ENCODE measurements at places on chromosomes 5 and 9. TPM values are rescaled to one million over a fixed set of nuclear protein-coding genes. Genes with fewer than 3 reads are reported as not detected.

CCDC152 gene
- 0.80 TPM for total RNA-seq

OSMR gene
- 11.7 TPM for total RNA-seq

QRFP gene
- not detected for total RNA-seq

TMEM174 gene
- not detected for total RNA-seq

RASGRF2 gene
- 4.8 TPM for total RNA-seq

CDK9 gene
- 46.4 TPM for total RNA-seq

SCGB3A2 gene
- not detected for total RNA-seq

NPR2 gene
- 24.2 TPM for total RNA-seq

PHF24 gene
- 0.11 TPM for total RNA-seq

PCDHB9 gene
- 1.2 TPM for total RNA-seq

ALDH1A1 gene
- 20.7 TPM for total RNA-seq

GRCh38 chr5:20420991-20421595 is 433.1 kb upstream of the CDH18 start:
- DNase-seq = no peak

DNA sequence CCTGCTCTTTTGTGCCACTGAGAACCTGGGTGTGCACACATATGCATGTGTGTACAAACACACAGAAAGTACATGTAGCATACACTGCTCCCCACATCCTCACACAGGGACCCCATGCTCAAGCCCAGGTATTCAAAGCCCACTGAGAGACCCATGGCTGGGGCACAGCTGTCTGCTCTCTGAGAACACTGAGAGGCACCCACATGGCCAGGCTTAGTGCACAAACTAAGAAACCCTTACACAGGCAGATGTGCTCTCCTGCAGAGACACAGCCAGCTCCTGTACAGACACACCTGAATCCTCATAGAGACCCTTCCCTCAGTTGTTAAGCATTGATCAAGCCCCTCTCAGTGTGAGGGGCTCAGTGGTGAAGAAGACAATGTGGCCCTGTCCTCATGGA is 92.5 kb downstream of the CACNA1B start:
- DNase-seq = no peak

DNA sequence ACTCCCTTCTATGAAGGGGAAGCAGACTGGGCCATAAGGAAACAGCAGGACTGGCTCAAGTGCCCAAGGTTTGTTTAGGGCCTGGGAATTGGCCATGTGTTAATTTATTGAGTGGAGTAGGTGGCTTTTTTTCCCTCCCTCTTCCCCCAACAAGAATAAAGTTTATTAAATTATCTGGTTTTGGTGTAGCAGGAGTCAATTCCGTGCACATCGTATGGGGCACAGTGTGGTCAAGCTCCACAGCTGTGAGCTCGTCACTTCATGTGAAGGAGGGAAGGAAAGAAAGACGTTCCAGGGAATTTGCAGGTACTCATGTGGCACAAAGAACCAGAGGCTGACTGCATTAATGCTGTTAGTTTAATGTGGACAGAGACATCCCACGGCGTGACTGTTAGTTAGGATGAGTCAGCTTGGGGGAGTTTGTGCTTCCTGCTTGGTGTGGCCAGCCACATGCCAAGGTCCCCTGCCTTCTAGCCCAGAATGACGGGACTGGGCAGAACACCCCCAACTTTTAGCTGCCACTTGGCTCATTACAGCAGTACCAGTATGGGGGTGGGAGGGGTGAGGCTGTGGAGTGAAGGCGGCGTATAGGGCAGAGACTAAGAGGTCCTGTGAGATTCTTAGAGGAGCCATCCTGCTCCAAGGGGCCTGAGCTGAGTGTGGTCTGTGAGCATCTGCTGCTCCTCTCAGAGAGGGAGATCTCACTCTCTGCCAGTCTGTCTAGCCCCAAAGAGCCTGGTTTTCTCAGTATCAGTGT is 33.2 kb downstream of the CSF1R start:
- DNase-seq = no peak

DNA sequence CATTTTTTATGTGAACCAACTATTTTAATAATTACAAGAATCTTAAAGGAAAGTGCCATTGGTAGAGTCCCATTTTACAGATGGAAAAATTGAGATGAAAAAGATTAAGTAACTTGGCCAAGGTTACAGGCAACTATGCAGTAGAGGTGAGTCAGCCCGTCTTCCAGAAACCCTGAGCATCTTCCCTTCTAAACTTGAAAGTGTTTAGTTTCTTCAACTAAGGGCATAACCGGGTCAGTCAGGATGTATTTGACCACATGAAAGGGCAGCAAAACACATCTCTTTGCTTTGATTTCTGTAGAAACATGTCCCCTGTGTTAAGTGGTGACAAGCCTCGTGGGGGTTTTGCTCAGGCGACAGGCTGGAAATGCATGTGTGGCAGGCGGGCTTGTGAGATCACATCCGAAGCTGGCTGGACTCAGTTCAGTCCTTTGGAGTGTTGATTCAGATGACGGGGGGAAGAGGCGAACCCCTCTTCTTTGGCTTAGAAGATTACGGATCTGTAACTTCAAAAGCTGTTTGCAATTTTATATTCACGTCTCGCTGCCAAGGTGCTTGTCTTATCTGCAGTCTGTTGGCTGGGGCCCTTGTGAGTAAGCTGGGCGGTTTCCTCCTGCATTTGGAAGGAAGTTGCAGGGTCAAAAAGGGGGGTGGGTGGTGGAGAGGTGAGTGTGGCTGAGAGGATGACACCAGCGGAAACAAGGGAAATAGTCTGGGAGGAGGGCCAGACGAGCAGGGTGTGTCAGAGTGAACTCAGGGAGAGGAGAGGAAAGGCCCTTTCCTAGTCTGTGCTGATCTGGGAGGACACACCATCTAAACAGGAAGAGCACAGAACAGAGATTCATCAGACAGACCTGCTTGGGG is 78.9 kb upstream of the RPS23 start:
- peak; percentile 78 for DNase-seq

- DNase-seq = no peak
Measured at GRCh38 chr9:76585487-76586389, 126.8 kb downstream of the GCNT1 start.

- DNase-seq = no peak
Measured at GRCh38 chr5:157598350-157598936, 22.9 kb upstream of the ADAM19 start.

DNA sequence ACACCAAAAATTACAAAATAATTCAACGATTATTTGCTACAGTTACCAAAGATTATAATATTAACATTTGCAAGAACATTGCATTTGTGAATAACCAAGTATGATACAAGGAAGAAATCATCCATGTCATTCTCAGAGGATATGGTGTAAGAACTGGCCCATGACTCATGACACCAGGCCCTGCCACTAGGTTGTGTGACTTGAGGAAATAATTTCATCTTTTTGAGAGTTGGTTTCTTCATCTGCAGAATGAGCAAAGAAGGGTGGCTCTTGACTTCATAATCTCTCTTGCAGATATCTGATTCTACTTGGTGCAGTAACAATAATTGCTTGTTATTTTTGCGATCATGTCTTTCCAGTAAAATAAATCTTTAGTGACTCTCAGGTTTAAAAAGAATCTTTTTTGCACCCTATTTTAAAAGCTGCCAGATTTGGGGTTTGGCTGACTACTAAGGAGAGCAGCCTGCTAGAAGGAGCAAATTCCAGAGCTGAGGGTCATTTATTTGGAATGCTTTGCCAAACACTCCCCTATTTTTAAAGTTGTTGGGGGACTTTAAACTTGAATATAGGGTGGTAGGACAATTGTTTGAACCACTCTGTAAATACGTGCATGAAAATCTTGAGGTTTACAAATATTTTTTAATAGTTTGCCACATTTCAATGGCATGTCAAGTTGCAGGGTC is 23.5 kb downstream of the ITGA1 start:
- no peak for DNase-seq

DNA sequence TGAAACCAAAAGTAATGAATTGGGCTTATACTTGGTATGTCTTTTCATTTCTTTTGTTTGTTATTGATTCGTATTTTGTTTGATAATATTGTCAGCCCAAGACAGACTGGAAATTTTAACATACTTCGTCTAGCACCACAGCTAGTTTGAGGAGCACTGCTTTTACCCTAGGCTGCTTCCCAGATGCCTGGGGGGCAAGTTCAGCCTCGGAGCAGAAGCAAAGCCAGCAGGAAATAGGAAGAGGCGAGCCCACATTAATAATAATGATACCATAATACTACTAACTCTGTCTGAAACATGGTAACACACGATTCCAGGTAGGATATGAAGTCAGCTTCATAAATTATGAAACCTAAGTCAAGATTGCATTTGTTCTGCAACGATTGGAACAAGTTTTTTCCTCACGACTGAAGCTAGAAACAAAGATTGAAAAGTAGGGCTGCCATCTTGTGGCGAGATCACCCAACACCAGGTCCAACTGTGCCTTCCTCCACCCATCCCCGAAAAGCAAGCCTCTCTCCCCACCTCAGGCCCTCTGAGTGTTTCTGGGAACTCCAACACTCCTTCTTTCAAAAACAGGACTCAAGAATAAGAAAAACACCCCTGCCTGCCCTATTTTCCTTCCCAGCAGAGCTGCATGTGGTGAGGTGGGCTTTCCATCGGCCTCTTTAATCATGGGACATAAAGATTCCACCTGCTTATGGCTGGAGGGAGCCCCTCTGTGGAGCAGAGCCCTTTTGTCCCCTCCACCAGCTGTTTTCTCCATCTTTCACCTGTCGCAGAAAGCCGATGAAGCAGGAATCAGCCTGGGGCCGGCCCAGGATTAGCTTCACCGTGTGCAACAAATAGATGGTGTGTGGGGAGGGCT is 236.4 kb downstream of the CAAP1 start:
- DNase-seq = no peak

DNA sequence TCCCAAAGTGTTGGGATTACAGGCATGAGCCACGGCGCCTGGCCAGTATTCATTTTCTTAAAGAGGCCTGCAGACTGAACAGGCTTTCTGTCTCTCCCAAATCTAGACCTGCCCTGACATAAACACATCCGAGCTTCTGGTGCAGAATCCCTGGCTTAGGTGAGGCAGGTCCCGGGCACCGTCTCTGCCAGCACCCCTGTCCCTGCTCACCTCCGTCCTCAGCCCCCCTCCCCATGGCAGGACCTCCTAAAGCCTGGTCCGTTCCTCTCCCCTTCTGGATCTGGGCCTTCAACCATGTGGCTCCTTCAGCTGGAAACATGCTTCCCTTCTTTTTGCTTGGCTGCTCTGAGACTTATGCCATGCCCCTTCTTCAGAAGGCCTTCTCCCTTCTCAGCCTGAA is 22.7 kb upstream of the RXRA start:
- peak; percentile 5 for DNase-seq

- DNase-seq = no peak
Measured at GRCh38 chr5:135599421-135600151, 20.8 kb upstream of the CXCL14 start.

- no peak for DNase-seq
Measured at GRCh38 chr5:36600917-36601527, 5.4 kb upstream of the SLC1A3 start.

DNA sequence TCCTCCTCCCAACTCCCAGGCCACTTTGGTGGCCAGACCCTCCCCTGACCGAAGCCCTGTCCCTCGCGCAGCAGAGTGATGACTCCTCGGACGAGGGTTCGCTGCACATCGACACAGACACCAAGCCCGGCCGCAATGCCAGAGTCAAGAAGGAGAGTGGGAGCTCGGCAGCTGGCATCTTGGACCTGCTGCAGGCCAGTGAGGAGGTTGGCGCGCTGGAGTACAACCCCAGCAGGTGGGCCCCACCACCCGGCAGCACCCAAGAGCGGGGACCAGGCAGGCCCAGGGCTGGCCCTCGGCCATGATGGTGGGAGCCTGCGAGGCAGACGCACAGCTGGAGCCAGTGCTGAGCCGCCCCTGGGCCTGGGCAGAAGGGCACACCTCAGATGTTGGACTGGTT is 90.6 kb downstream of the PHF2 start:
- DNase-seq = peak; percentile 11

GRCh38 chr9:113648048-113648447 is 184.5 kb downstream of the RGS3 start:
- DNase-seq = no peak

DNA sequence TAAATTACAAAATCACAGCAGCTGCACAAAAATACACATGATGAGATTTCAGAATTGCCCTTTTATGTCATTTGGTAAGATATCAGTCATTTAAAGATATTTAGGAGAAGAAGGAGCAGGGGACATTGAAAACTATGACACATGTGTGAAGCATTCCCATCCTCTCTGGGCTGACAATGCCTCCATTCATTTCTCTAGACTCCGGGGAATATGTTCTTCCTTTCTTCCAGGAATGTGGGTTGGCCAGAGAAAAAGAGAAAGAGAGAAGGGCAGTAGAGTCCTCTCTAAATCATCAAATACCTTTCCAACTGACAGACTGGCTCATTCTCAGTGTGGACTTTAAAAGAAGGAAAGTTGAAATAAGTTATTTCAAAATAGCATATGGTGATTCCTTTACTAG is 205.6 kb upstream of the ADAMTSL1 start:
- no peak for DNase-seq

DNA sequence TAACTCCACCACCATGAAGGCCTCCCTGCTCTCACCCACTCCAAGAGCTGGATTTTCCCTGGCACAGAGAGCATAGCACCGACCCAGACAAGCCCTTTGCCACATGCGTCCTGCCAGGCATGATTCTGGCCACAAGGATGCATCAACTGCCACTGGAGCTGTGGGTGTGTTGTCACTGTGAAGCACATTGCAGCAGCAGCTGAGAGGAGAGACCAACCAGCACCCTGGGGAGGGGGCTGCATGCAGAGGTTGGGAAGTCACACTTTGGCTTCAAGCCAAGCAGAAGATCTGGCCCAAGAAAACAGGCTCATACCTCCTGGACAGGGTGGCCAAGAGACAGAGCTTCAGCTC is 22.6 kb upstream of the PTGES start:
- DNase-seq = no peak

GRCh38 chr9:20353524-20353923 is 268.8 kb downstream of the MLLT3 start:
- no peak for DNase-seq

- no peak for DNase-seq
Measured at GRCh38 chr5:156971848-156972525, 9.0 kb upstream of the TIMD4 start.

DNA sequence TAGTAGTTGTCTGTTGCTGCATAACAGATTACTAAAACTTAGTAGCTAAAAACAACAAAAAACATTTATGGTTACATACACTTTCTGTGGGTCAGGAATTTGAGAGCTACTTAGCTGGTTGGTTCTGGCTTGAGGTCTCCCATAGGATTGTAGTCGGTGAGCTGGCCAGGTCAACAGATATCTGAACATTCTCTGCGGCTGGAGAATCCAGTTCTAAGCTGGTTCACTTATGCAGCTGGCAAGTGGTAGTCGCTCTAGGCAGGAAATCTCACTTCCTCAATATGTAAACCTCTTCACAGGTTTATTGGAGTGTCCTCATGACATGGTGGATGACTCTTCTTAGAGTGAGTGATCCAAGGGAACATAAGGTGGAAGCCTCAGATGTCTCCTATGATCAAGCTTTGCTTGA is 65.7 kb upstream of the TNFAIP8 start:
- no peak for DNase-seq

- no peak for DNase-seq
Measured at GRCh38 chr9:137321726-137322361, 19.8 kb upstream of the NRARP start.

DNA sequence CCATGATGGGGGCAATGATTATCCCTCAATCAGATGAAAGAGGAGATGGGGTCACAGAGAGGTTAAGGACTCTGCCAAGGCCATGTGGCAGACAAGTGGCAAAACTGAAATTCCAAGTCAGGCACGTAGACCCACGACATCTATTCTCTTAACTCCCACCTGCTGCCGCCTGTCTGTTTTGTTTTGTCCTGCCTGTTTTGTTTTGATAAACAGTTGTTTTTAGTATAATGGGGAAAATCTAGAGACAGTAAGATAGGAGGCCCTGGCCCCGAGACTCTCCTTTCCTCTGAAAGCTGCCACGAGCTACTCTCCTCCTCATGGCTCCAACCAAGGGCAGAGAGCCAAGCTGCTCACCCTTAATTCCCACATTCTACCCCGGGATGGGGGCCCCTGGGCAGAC is 4.9 kb downstream of the FSTL4 start:
- no peak for DNase-seq

- DNase-seq = no peak
Measured at GRCh38 chr5:1494780-1495524, 28.8 kb downstream of the LPCAT1 start.

Data from left ventricle myocardium inferior (tissue), 1 donor.